Tracheal epithelial cell (primary cell): ENCODE measurements at places on chromosomes 12 and 14. TPM values are rescaled to one million over a fixed set of nuclear protein-coding genes. Genes with fewer than 3 reads are reported as not detected.

Gene PRB2
- not detected in 2 replicates for total RNA-seq

Gene EML1
- 1.5 and 11.3 TPM in 2 replicates for total RNA-seq

Gene CCDC38
- not detected in 2 replicates for total RNA-seq

Gene CLEC9A
- total RNA-seq, result not detected in 2 replicates

Gene KRT5
- 7,035 and 9,280 TPM in 2 replicates for total RNA-seq

Gene PDZRN4
- not detected in 2 replicates for total RNA-seq

Gene SAMD15
- 0.21 and 0.72 TPM in 2 replicates for total RNA-seq

Gene TBX3
- total RNA-seq, result 0.85 and 3.6 TPM in 2 replicates

Gene PROX2
- total RNA-seq, result under 0.01 TPM in 1 of 2 replicates, not detected in the other

Gene CDCA3
- total RNA-seq, result under 0.01 and 2.4 TPM in 2 replicates

Gene CLEC1A
- total RNA-seq, result under 0.01 TPM in 1 of 2 replicates, not detected in the other

Gene CLECL1
- not detected in 2 replicates for total RNA-seq

Gene MANSC4
- total RNA-seq, result not detected in 2 replicates

Gene INF2
- total RNA-seq, result 62.7 and 63.9 TPM in 2 replicates

Gene SERPINA10
- total RNA-seq, result not detected in 2 replicates

Gene KRT71
- total RNA-seq, result not detected in 2 replicates

Gene SSTR1
- under 0.01 TPM in 1 of 2 replicates, not detected in the other for total RNA-seq

Gene MIP
- not detected in 2 replicates for total RNA-seq

Gene OR10AD1
- not detected in 2 replicates for total RNA-seq

Gene ANO4
- 0.43 and 1.9 TPM in 2 replicates for total RNA-seq

Gene SLC35F4
- total RNA-seq, result 0.24 TPM in 1 of 2 replicates, not detected in the other

Gene KRT77
- not detected in 2 replicates for total RNA-seq

Gene LRP1-AS
- not detected in 2 replicates for total RNA-seq

Gene ITGA7
- 0.43 and 1.7 TPM in 2 replicates for total RNA-seq

Gene TNS2
- total RNA-seq, result 0.43 and 2.7 TPM in 2 replicates

Gene SPSB2
- total RNA-seq, result 7.2 and 7.7 TPM in 2 replicates

Gene C14orf119
- 27.7 and 43.1 TPM in 2 replicates for total RNA-seq

Gene CD27
- total RNA-seq, result not detected in 2 replicates
